ENCODE measurements at places on chromosomes 2 and 18.

GRCh38 chr2:205816268-205816667, 134.0 kb downstream of the NRP2 start:
- no peak overlapping the region for H3K4me3 ChIP-seq
- no peaks in the 10 kb centered on the region for H3K4me1 ChIP-seq
- no peaks in the 10 kb centered on the region for H3K36me3 ChIP-seq
- no peak for DNase-seq
- no peak overlapping the region for H3K27ac ChIP-seq

GRCh38 chr18:39845106-39845505, 2109.9 kb upstream of the PIK3C3 start:
- no peak for DNase-seq
- H3K27ac ChIP-seq, result no peak overlapping the region

DNA sequence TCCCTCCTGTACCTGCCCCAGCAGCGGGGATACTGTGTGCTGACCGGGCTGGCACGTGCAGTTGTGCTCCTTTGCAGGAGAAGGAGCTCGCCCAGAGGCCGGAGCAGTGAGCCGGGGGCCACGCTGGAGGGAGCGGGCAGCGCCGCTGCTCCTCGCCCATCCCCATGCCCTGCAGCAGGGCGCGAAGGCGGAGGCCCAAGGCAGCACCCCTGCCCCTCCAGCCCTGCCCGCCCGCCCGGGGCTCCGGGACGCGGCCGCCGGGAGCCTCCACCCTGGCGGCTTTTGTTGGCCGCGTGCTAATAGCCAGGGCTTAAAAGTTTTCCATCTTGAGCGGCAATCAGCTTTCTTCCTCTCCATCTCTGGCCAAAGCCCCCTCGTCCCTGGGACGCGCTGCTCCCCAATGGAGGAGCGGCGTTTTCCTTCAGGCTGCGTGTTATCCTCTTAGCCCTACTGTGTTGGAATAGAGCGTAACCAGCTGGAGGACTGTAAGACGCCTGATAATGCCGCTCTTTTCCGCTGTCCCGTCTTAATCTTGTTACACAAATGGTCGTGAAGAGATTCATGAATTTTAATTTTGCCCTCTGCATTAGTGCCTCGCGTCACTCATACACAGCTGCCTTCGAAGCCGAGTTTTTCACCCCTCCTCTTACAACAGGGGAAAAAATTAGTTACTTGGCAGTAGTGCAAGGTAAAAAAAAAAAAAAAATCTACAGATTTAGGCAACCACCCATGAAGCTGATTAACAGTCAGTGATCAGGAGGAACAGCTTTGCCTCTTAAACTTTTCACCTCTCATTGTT, 172.9 kb upstream of the SIX3 start:
- H3K4me1 ChIP-seq, result peaks cover 6% of the 10 kb centered on the region
- peaks cover 4% of the 10 kb centered on the region for H3K27me3 ChIP-seq
- H3K27ac ChIP-seq, result no peak overlapping the region

- H3K4me1 ChIP-seq, result peaks cover 3% of the 10 kb centered on the region
- H3K4me3 ChIP-seq, result no peak overlapping the region
- H3K27me3 ChIP-seq, result no peaks in the 10 kb centered on the region
- no peak overlapping the region for H3K27ac ChIP-seq
- no peak for DNase-seq
- H3K36me3 ChIP-seq, result peaks cover 11% of the 10 kb centered on the region
Observed at GRCh38 chr2:61114147-61114546, 47.8 kb upstream of the C2orf74 start.

- H3K4me1 ChIP-seq, result peaks cover 21% of the 10 kb centered on the region
- H3K4me3 ChIP-seq, result no peak overlapping the region
- no peaks in the 10 kb centered on the region for H3K27me3 ChIP-seq
- H3K36me3 ChIP-seq, result peaks cover 1% of the 10 kb centered on the region
- peak overlapping the region; percentile 97 for H3K27ac ChIP-seq
- DNase-seq, result no peak
Observed at GRCh38 chr18:55106906-55107305, 147.6 kb upstream of the CCDC68 start.

- DNase-seq, result no peak
- no peak overlapping the region for H3K27ac ChIP-seq
- H3K4me1 ChIP-seq, result peaks cover 5% of the 10 kb centered on the region
- no peaks in the 10 kb centered on the region for H3K27me3 ChIP-seq
- peaks cover 21% of the 10 kb centered on the region for H3K36me3 ChIP-seq
- H3K4me3 ChIP-seq, result no peak overlapping the region
Observed at GRCh38 chr2:215973954-215974699, 39.2 kb downstream of the MREG start.

- peak; percentile 14 for DNase-seq
- H3K36me3 ChIP-seq, result peaks cover 2% of the 10 kb centered on the region
- H3K27me3 ChIP-seq, result peaks cover 15% of the 10 kb centered on the region
- H3K27ac ChIP-seq, result peak overlapping the region; percentile 95
- peaks cover 20% of the 10 kb centered on the region for H3K4me1 ChIP-seq
- H3K4me3 ChIP-seq, result peak overlapping the region; percentile 89
Observed at GRCh38 chr2:111119822-111120252, 877 bp upstream of the BCL2L11 start.

GRCh38 chr2:192379736-192380135, 185.0 kb upstream of the TMEFF2 start:
- no peak overlapping the region for H3K4me3 ChIP-seq
- no peaks in the 10 kb centered on the region for H3K4me1 ChIP-seq
- no peaks in the 10 kb centered on the region for H3K27me3 ChIP-seq
- H3K27ac ChIP-seq, result no peak overlapping the region

DNA sequence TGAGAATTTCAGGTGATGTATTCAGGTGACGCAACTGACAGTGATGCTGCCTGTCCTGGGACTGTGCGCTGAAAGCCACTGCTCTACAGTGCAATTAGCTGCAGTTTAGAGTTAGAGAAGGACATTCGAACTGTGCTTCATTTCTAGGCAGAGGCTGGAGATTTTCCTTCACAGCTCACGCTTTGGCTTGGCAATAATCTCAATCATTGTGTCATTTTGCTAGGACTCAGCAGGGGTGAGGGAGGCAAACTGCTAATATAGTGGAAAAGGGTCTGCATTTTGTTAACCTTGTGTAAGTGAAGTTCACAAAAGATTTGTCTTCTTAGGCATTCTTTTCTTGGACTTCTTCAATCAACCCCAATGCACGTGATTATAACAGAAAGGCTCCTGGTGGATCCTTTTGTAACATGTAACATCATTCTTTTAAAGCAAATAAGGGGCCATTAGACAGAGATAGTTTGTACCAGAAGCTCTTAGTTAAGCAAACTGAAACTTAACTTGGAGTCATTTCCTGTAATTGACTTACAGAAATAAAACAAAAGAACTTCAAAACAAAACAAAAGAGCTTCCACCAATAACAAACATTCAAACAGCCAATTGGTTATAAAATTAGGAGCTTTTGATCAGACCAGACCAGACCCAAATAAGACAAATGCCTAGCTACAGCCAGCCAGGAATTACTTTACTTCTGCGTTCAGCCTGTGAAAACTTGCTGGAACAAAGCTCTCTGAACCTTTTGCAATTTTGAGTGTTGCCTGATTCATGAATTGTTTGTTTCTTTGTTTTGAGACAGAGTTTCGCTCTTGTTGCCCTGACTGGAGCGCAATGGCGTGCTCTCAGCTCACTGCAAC, 1376.3 kb upstream of the CELF4 start:
- H3K4me3 ChIP-seq, result peak overlapping the region; percentile 83

DNA sequence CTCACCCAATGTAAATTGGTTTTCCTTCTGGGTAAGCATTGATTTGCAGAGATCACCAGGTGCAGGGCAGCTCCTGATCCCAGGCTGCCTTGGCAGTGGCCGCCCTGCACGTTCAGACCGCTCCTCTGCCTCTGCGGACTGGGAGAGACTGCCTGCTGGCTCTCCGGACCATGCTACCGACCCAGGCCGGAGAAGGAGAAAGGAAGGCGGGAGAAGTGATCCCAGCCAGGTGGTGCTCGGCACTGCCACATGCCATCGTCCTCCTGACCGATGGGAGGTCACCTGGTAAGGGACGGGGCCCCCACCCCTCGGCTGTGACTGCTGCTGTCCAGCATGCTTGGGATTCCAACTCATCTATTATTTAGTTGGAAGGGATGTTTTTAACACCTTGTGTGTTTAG, 108.1 kb upstream of the POU3F3 start:
- H3K36me3 ChIP-seq, result no peaks in the 10 kb centered on the region
- no peak overlapping the region for H3K4me3 ChIP-seq
- H3K4me1 ChIP-seq, result no peaks in the 10 kb centered on the region
- peaks cover 4% of the 10 kb centered on the region for H3K27me3 ChIP-seq
- DNase-seq, result no peak
- no peak overlapping the region for H3K27ac ChIP-seq

- no peak overlapping the region for H3K27ac ChIP-seq
- peaks cover 3% of the 10 kb centered on the region for H3K27me3 ChIP-seq
Observed at GRCh38 chr2:104620801-104621200, 233.1 kb upstream of the POU3F3 start.

- no peak overlapping the region for H3K4me3 ChIP-seq
- H3K27me3 ChIP-seq, result peaks cover 21% of the 10 kb centered on the region
- no peaks in the 10 kb centered on the region for H3K4me1 ChIP-seq
- H3K36me3 ChIP-seq, result no peaks in the 10 kb centered on the region
- no peak overlapping the region for H3K27ac ChIP-seq
Observed at GRCh38 chr18:59242906-59243305, 22.9 kb downstream of the GRP start.

- H3K27ac ChIP-seq, result no peak overlapping the region
Observed at GRCh38 chr2:102112271-102112670, 30.3 kb upstream of the IL1R1 start.

GRCh38 chr18:80179857-80180558, 67.3 kb downstream of the PARD6G start:
- H3K4me3 ChIP-seq, result no peak overlapping the region
- no peak for DNase-seq
- peaks cover 2% of the 10 kb centered on the region for H3K4me1 ChIP-seq

DNA sequence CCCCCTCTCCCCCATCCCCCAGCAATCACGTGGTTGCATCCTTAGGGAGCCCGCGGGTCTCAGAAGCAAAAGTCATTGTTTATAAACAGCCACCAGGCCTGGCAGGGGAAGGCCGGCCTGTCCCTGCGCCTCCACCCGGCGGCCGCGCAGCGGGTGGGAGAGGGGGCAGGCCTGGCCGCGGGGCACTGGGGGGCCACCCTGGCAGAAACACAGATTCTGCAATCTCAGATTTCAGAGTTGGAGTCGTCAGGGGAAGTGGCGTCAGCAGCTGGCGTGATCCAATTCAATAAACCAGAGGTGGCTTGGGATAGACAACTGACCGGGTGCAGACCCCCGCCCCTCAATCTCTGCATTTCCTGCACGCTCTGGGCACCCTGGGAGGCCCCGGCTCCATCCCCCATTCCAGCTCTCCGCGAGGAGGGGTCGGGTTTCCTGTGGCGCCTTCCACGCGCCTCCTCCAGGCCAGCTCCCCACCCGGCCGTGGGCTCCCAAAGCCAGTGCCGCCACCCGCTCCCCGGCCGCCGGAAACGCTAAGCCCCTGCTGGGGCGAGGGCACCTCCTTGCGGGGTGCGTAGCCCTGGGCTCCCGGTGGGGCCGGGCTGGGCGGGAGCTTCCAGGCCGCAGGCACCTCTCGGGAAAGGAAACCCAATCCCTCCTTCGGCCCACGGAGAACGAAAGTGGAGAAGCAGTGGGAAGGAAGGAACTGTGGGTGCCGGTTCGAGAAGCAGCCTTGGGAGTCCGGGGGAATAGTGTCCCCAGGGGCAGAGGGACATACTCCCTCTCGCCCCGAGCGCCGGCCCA, 1.1 kb downstream of the BIN1 start:
- H3K36me3 ChIP-seq, result no peaks in the 10 kb centered on the region
- no peaks in the 10 kb centered on the region for H3K27me3 ChIP-seq
- DNase-seq, result no peak
- no peak overlapping the region for H3K27ac ChIP-seq
- peaks cover 4% of the 10 kb centered on the region for H3K4me1 ChIP-seq

DNA sequence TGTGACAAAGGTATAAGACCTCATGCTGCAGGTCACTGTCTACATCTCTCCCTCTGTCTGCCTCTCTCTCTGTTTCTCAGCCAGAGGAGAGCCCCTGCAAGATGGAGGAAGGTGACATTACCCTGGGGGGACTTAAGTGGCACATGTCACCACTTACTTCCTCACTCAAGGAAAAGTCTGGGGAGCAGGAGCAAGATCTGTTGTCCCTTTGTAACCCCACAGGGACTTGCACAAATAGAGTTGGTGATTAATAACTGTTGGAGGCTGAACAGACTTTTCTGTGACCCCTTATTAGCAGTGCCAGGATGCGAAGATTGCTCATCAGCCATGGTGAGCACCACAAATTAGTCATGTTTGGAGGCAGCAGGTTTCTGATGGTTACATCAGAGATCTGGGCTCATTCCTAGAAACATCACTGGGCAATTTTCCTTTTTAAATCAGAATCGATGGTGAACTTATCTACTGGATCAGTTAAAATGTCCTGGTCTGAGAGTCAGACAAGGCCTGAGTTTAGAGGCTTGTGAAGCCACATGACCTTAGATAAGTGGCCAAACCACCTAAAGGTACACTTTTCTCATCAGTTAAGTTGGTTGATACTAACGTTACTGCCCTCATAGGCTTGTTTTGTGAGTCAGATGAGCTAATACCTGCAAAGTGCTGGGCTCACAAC, 81.2 kb upstream of the LTBP1 start:
- no peak for DNase-seq
- H3K27me3 ChIP-seq, result peaks cover 2% of the 10 kb centered on the region
- H3K4me3 ChIP-seq, result no peak overlapping the region
- no peak overlapping the region for H3K27ac ChIP-seq

DNA sequence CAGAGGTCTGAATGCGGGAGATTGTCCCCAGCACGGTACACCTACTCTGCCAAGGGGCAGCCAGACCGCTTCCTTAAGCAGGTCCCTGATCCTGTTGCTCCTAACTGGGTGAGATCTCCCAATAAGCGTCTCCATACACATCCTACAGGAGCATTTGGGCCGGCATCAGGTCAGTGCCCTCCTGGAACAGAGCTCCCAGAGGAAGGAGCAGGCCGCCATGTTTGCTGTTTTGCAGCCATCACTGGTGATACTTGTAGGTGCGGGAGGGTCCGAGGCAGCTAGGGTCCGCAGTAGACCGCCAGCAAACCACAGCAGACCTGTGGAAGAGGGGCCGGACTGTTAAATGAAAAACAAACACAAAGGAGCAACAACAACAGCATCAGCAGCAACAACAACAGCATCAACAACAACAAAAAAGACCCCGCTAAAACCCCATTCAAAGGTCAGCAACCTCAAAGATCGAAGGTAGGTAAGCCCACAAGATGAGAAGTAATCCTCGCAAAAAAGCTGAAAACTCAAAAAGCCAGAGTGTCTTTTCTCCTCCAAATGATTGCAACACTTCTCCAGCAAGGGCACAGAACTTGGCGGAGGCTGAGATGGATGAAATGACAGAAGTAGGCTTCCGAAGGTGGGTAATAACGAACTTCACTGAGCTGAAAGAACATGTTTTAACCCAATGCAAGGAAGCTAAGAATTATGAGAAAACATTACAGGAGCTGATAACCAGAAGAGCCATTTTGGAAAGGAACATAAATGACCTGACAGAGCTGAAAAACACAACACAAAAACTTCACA, 79.0 kb upstream of the CDH7 start:
- no peak overlapping the region for H3K27ac ChIP-seq
- no peaks in the 10 kb centered on the region for H3K36me3 ChIP-seq
- DNase-seq, result no peak

GRCh38 chr18:13681701-13682100, 44.7 kb downstream of the FAM210A start:
- peaks cover 2% of the 10 kb centered on the region for H3K36me3 ChIP-seq
- peaks cover 8% of the 10 kb centered on the region for H3K4me1 ChIP-seq
- no peak overlapping the region for H3K27ac ChIP-seq
- no peak for DNase-seq
- H3K27me3 ChIP-seq, result no peaks in the 10 kb centered on the region
- no peak overlapping the region for H3K4me3 ChIP-seq

Measured in memory B cell (primary cell).